HL-60 (cell line): ENCODE measurements at places on chromosomes 12 and 14.

DNA sequence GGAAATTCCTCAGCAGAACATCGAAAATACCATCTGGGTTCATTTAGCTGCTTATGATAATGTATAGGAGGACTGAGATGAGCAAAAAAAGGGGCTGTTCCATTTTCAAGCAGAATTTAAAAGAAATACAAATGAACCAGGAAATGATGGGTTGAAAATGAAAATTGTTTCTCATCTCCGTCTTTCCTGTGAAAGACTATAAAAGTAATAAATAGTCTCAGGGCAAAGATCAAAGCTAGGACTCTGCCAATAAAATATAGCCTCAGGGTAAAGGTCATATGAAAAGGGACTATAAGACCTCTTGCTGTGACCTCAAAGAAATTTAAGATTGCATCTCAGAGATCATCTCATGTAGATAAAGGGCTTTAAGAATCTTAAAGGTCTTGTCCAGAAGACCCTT lies 478.0 kb downstream of the BTG1 start:
- no peak for DNase-seq

DNA sequence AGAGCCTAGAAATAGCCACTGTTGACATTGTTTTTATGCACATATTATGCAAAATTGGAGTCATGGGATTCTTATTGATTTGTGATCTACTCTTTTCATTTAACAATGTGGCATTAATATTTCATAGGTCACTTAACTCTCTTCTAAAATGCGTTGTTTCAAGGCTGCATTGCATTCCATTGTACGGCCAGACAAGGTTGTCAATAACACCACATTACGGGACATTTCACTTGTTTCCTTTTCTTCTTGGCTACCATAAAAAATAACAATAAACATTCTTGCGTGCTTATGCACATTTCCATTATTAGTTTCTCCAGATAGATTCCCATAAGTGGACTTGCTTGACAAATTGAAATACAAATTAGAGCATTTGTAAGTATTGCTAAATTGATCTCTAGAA lies 120.8 kb upstream of the TMCC3 start:
- DNase-seq, result no peak

- no peak for DNase-seq
Measured at GRCh38 chr12:19183121-19183838, 53.7 kb downstream of the PLEKHA5 start.

- no peak for DNase-seq
Measured at GRCh38 chr12:72295744-72296143, 23.6 kb downstream of the TRHDE start.

DNA sequence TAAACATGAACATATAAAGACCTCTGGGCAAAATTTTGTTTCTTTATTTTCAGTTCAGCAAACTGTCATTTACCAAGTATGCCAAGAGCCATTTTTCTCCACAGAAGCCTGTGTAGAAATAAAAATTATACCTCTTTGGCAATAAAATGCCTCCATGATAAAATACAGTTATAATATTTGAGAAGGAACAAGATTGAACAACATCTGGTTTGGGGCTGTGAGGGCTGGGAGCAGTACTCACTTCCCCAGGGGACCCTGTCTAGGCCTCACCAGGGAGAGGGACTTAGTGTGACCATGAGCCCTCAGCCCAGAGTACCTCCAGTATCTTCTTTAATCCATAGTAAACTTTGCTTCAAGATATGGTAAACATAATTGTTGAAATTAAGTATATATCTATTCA lies 65.1 kb downstream of the DAAM1 start:
- DNase-seq, result peak; percentile 15

GRCh38 chr14:24965934-24966578 lies 83.9 kb downstream of the STXBP6 start:
- no peak for DNase-seq

- no peak for DNase-seq
Measured at GRCh38 chr12:109981311-109981710, 14.9 kb downstream of the GIT2 start.

- no peak for DNase-seq
Measured at GRCh38 chr14:90263748-90264449, 7.5 kb downstream of the PSMC1 start.
